ENCODE measurements at places on chromosomes 7 and 10. TPM values are rescaled to one million over a fixed set of nuclear protein-coding genes. Genes with fewer than 3 reads are reported as not detected.

Gene PPP1R17
- not detected for total RNA-seq

Gene TRIP6
- total RNA-seq = 61.9 TPM

Gene MMP21
- not detected for total RNA-seq

Gene C10orf67
- 0.10 TPM for total RNA-seq

Gene POU6F2
- not detected for total RNA-seq

Gene PIK3AP1
- 0.36 TPM for total RNA-seq

Gene ADAM8
- 2.2 TPM for total RNA-seq

Gene COL17A1
- total RNA-seq = 3.8 TPM

Gene HOXA4
- total RNA-seq = 2.7 TPM

Gene GPER1
- total RNA-seq = 0.69 TPM

Gene AKR1B1
- total RNA-seq = 2,876 TPM

Gene HMX2
- total RNA-seq = 0.10 TPM

Gene NIPSNAP2
- total RNA-seq = 46.4 TPM

Gene PTEN
- 41.3 TPM for total RNA-seq

Gene GFRA1
- total RNA-seq = 8.9 TPM

Gene GIMAP6
- total RNA-seq = not detected

Gene ATRNL1
- total RNA-seq = 0.30 TPM

Gene SORBS1
- total RNA-seq = 0.91 TPM

Gene CALY
- total RNA-seq = not detected

Gene PPP1R3C
- 14.2 TPM for total RNA-seq

Gene MRLN
- not detected for total RNA-seq

Gene UCN3
- not detected for total RNA-seq

Gene ANXA8
- total RNA-seq = 33.2 TPM

Gene CLDN3
- total RNA-seq = 3.8 TPM

Gene CRHR2
- not detected for total RNA-seq

Gene CTAGE15
- total RNA-seq = not detected

Gene GARIN1A
- total RNA-seq = 0.67 TPM

Gene AKR1C2
- 3,160 TPM for total RNA-seq

Gene ARID5B
- total RNA-seq = 1.6 TPM

Gene HOXA3
- total RNA-seq = 10.8 TPM

Gene SPDYE2B
- not detected for total RNA-seq

Gene PODXL
- total RNA-seq = 55.4 TPM

Gene CARD11
- 1.4 TPM for total RNA-seq

Gene EN2
- total RNA-seq = 0.54 TPM

Gene MNX1
- total RNA-seq = 5.3 TPM

Gene CYP26C1
- not detected for total RNA-seq

Gene HSPA12A
- total RNA-seq = 14.6 TPM

Gene COPG2
- total RNA-seq = 12.2 TPM

Gene HECW1
- total RNA-seq = 12.0 TPM
